ENCODE measurements at places on chromosomes 4 and X.
A peak's percentile ranks its signal among the peaks of the same experiment; 100 is the strongest.

DNA sequence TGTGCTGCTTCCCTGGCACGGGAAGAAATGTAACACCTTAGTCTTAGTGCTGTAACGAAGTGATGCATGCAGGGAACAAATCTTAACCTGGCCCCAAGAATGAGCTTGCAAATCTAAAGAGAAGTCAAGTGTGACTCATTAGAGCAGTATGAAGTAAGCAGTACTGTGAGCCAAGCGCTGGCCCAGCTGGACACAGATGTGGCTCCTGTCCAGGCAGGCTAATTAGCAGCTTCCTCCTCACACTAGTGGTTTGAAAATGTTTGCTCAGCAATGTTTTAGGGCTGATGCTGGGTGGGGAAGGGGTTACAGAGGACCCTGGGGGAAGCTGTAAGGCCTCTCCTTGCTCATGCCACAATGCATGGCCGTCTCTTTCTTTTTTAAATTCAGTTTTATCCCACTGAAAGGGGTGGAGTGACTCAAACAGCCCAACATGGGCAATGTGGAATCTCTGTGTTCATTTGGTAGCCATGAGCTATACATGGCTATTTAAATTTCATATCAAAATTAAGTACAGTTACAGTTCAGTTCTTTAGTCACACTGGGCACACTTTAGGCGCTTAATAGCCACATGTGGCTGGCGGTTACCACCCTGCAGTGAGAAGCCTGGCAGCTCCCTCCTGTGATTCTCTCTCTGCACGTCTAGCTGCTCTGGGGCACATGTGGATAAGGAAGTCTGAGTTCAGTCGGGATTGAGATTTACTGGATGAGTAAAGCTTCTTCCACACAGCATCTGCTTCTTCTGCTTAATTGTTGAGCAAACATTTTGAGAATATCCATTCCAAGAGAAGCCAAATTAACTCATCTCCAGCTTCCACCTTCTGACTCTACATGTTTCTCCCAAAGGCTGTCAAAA, 48.8 kb downstream of the MAP7D2 start:
- peak; percentile 93 for DNase-seq

DNA sequence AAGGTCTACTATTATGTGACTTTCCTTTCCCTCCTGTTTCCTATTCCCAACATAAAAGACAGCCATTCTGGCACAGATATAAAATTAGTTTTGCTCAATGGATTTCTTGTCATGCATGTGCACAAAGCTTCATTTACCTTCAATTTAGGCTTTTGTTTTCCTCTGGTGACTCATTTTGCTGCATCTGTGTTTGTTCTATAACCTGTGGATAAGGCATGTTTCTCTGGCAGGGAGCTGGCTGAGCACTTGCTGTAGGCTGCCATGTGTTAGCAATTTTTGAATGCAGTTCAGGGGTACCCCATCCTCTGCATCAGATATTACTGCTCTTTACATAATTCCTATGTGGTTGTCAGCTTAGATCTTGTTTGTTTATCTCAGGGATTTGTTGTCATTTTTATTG, 202.8 kb upstream of the GRID2 start:
- peak; percentile 14 for DNase-seq

GRCh38 chr4:94583914-94584641, 132.3 kb downstream of the PDLIM5 start:
- DNase-seq: no peak

- DNase-seq: no peak
Measured at GRCh38 chrX:130091980-130092522, 18.2 kb downstream of the ELF4 start.
